ENCODE measurements at places on chromosomes 2 and 18.

DNA sequence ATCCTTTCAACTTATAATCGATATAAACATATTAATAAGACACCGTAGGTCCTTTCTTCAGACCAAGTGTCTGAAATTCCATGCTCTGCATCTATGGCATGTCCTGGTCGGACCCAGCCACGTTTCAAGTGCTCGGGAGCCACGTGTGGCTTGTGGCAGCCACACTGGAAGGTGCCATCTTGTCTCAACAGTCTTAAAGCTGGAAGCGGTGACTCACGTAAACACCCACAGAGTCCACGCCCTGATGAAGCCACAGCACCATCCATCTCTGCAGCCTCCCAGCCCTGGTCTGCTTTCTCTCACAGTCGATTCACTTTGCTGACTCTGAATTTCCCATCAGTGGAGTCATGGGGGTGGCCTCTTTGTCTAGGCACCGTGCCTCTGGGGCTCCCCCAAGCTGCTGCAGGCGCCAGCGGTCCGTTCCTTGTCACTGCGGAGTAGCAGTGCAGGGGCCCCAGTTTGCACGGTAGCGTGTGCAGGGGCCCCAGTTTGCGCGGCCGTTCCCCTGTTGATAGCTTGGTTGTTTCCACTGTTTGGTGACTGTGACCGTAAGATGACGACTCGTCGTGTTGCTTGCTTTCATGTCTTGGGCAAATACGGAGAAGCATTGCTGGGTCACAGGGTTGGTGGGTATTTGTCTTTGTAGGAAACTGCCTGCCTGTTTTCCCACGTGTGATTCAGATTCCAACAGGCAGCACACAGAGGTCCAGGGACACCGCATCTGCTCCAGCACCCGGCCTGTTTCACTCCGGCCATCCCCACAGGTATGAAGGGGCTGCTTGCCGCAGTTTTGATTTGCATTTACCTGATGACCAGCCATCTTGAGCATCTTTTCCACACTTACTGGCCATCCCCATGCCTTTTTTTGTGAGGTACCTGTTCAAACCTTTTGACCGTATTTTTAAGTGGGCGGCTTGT, 240.3 kb downstream of the HDAC4 start:
- no peak for DNase-seq

DNA sequence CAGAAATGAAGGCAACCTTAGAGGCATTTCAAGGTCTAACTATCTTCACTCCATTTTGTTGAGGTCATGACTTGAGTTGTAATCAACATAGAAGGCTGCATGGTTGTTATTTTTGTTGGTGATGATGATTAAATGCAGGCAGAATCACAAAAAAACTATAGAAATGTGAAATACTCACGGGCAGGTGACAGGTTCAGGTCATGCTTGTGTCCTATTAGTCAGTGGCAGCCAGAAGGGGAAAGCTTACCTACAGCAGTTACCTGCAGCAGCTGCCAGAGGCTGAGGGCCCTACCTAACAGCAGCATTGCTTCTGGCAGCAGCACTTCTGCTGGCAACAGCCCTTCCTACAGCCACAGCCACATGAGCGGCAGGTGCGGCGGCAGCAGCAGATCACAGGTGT, 394 bp downstream of the SCYGR3 start:
- no peak for DNase-seq

DNA sequence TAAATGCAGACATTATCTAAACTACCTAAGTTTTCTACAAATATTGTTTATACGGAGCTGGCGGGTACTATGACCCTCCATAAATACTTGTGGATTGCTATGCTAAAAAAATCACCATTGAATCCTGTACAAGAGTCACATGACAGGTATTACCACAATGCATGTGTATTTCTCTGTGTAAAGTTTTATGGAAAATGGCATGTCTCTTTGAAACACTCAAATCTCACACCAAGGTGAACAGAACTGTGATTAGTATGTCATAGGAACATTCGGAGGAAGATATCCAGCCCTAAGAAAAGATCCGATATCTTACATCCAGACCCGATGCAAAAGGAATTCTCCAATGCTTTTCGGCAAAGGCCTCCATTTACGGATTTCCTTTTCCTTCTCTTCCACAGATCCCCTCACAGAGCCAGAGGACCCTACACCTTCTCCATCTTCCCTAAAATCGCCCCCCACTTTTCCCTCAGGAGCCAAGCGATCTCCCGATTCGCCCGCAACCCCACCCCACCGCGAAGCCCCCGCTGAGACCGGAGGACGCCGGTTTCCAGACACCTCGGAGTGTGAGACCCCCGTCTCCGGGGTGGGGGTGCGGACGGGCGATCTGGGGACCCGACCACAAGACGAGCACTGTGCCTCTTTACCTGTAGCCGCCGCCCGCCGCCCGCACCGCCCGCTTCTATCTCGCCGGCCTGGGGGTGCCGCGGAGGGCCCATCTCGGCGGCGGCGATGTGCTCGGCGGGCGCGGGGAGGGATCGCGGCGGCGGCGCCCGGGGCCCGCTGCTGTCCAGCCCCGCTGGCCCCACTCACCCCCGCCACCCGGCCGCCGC, 1.2 kb downstream of the SAP130 start:
- DNase-seq = peak; percentile 22

DNA sequence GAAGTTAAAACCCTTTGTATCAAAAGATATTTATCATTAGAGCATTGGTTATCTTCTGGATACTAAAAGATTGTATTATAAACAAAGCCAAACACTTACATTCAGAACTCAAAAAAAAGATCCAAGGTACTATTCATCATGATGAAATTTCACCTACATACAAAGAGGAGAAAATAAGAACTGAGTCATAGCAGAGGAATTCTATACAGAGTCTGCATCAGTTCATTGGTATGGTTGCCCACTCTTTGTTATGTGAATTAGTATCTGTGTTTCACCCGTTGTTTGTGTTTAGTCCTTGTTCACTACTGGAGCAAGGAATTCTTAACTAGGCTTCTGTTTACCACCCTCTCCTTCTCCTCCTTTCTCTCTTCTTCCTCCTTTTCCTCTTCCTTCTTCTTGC, 157.9 kb downstream of the LNPK start:
- DNase-seq = peak; percentile 47

- DNase-seq = no peak
Measured at GRCh38 chr2:3115301-3116042, 262.1 kb downstream of the EIPR1 start.

DNA sequence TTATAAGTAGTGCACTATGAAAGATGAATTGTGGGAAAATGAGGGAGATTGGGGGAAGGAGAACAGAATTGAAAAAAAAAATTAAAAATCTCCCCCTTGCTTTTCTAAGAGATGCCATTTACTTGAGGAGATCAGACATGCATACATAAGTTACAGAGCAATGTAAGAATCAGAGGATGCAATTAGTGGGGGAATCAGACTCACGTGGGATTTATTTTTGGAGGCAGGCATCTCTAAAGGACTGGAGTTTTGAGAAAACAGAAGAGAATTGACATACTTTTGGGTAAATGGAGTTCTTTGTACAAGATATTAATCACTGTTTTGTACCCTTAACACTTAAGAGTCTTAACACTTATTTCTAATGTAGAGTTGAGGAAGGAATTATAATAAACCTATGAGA, 52.7 kb downstream of the MTX2 start:
- DNase-seq = no peak

GRCh38 chr2:86492048-86492453, 50.9 kb downstream of the KDM3A start:
- DNase-seq = no peak

- no peak for DNase-seq
Measured at GRCh38 chr2:28394997-28395333, 2.3 kb downstream of the FOSL2 start.

- DNase-seq = no peak
Measured at GRCh38 chr18:44568342-44568741, 112.3 kb upstream of the SETBP1 start.

DNA sequence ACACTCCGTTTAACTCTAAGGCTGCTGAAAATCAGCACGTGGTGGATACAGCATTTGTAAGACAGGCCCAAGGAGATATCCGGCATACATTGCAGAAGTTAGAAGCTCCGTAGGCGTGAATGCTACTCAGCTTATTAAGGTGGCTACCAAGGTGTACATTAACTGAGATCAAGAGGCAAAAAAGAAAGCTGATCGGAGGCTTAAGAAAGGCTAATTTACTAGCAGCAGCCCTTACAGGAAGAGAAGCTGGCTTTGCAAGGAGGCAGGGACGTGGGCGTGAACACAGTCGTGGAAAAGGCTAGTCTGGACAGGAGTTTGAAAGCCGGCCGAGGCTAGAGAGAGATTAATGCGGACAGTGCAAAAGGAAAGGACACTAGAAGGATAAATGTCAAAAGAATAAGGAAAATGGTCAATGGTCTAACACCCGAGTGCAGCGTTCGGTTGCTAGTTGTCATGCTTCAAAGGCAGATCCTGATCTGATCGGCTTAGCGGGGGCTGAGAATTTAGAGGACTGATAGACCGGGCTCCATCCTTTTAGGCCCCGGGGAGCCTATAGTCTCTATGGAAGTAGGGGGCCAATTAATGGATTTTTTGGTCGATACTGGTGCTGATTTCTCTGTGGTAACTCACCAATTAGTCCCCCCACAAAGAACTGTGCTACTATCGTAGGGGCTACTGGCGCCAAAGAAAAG, 45.6 kb upstream of the SELENOI start:
- DNase-seq = no peak

DNA sequence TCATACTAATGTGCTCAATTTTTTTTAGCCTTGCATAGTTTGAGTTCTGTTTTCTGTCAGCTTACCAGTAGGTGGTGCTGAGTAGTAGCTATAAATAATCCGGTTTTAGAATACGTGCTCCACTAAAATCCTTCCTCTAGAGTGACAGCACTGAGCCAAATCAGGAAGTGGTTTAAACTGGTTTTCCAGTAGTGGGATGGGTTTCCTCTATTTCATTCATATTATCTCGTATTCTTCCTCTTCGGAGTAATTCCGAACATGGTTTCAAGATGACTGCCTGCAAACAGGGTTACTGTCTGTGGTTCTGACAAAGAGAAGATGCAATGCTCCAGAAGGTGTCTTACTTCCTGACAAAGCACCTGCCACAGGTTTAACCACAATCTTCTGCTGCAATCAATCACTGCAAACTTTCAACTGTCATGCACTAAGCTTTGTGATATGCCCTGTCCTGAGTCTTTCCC, 496.9 kb upstream of the VRK2 start:
- peak; percentile 23 for DNase-seq

GRCh38 chr2:234869969-234870368, 81.8 kb upstream of the SH3BP4 start:
- DNase-seq = no peak

DNA sequence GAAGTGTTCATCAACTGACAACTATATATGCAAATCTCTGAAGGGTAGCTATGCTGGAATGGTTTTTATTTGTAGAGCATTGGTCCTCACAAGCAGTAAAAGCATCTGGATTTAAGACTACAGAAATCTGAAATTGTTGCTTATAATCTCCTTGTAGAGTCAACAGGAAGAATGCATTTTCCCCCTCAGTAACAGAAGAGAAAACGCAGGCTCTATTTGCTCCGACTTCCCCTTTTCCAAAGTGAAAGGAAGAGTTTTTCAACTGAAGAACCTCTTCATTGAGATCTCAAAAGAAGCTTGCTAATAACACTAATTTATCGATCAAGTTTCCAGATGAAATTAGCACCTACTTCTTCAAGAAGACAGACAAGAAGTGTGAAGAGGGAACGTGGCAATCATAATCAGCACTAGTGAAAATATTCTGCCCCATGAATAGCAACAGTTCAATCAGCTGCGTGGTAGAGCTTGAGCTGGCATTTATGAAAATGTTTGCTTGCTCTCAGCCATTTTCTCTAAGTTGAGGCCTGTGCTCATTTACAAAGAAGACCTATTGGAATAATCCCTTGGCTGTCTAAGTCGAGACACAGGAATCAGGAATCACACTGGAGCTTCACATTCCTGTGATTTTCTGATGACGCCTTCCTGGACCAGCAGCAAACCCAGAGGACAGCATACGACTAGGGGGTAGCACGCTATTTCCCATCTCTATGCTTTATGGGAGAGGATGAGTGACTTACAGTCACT, 43.7 kb downstream of the TGIF1 start:
- no peak for DNase-seq

- no peak for DNase-seq
Measured at GRCh38 chr18:26634631-26635030, 86.3 kb upstream of the KCTD1 start.

GRCh38 chr2:179274749-179275148, 10.1 kb upstream of the SESTD1 start:
- DNase-seq = no peak

- DNase-seq = no peak
Measured at GRCh38 chr2:241598061-241598460, 38.9 kb downstream of the THAP4 start.

DNA sequence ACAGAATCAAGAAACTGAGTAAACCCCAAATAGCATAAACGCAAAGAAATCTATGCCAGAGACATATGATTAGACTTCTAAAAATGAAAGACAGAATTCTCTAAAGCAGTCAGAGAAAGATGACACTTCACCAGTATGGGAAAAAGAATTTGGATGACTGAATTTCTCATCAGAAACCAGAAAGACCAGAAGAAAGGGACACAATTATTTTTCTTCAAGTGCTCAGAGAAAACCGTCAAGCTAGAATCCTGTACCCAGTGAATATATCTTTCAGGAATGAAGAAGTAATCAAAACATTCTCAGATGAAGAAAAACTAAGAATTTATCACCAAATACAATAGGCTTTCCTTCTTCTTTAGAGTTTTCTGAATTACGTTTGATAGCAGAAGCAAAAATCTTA, 14.2 kb upstream of the ESPNL start:
- no peak for DNase-seq

DNA sequence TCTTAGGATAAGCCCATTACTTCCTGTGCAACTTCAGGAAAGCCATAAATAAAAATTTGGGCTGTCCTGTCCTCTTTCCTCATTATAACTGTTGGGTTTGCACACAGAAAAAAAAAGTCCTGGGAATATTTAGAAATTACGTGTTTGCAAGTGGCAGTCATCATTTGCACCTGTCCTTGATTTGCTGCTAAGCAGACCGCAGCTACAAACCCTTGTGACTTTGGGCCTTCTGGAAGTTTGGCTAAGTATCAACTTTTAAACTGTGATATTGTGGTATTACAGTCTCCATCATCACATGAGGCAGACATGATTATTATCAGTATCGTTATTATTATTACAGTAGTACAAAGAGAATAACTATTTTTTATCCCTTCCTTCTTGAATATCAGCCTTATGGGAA, 260.7 kb upstream of the SESTD1 start:
- no peak for DNase-seq

GRCh38 chr2:150607390-150607811, 119.9 kb upstream of the RND3 start:
- DNase-seq = no peak

GRCh38 chr2:85747441-85747840, 6.3 kb upstream of the ATOH8 start:
- DNase-seq = no peak

GRCh38 chr2:64644458-64645382, 9.0 kb downstream of the SERTAD2 start:
- DNase-seq = peak; percentile 90

- peak; percentile 87 for DNase-seq
Measured at GRCh38 chr2:105617631-105618350, 126.9 kb upstream of the NCK2 start.

All from SW480 (cell line).